ENCODE measurements at places on chromosomes 1 and 21. TPM values are rescaled to one million over a fixed set of nuclear protein-coding genes. Genes with fewer than 3 reads are reported as not detected.
A peak's percentile ranks its signal among the peaks of the same experiment; 100 is the strongest.

- no peaks in the 10 kb centered on the region for H3K36me3 ChIP-seq
- no peaks in the 10 kb centered on the region for H3K27me3 ChIP-seq
- DNase-seq = no peak
- H3K4me3 ChIP-seq = no peak overlapping the region
- H3K27ac ChIP-seq = no peak overlapping the region
Observed at GRCh38 chr1:224458996-224459395, 24.4 kb upstream of the WDR26 start.

DNA sequence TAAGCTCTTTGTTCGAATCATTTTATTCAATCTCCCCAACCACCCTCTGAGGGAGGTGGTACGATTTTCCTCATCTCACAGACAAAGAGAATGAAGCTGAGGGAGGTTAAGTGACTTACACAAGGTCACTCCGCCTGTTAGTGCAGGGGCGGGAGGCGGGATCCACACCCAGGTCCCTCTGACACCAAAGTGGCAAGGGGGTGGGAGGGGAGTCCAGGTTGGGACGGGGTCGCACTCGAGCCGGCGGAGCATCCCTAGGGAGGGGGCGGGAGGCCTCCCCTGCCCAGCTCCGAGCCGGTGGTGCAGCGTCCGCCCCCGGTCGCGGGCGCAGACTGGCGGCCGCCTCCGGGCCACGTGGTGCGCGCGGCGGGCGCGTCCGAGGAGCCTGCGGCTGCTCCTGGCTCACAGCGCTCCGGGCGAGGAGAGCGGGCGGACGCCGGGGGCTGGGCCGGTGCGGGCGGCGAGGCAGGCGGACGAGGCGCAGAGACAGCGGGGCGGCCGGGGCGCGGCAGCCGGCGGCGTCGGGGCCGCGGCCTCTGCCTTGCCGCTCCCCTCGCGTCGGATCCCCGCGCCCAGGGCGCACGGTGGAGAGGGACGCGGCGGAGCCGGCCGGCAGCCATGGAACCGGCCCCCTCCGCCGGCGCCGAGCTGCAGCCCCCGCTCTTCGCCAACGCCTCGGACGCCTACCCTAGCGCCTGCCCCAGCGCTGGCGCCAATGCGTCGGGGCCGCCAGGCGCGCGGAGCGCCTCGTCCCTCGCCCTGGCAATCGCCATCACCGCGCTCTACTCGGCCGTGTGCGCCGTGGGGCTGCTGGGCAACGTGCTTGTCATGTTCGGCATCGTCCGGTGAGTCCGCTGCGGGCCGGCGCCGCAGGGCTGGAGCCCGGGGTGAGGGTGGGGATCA is at the start of gene OPRD1:
Gene OPRD1, plus strand, starts transcription at position 405 of the 903 bp plus-strand sequence. Its CDS starts 214 bp downstream, at position 619.
- no peak for DNase-seq
- H3K4me1 ChIP-seq = no peaks in the 10 kb centered on the region
- H3K27ac ChIP-seq = no peak within 1 kb of the TSS
- H3K36me3 ChIP-seq = no peaks in the 10 kb centered on the region
- H3K4me3 ChIP-seq = no peak within 1 kb of the TSS
- H3K27me3 ChIP-seq = no peaks in the 10 kb centered on the region

The NLRP3 gene
- total RNA-seq = 1.6 TPM

DNA sequence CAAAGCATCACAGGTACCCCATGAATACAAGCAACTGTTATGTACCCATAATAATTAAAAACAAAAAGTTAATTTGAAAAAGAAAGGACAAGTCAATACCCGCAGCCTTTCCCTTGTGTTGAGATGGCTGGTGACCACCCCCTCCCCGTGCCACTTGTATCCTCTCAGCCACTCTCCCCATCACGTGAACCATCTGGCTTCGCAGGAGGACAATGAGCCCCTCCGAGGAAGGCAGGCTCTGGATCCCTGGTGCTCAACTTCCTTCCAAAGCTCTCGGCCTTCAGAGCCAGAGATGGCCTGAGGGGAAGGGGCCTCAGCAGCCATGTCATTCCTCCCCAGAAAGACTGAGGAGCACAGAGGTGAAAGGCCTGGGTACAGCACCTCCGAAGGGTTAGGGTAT is 120.4 kb upstream of the RAB4A start:
- H3K4me1 ChIP-seq = peaks cover 14% of the 10 kb centered on the region
- no peaks in the 10 kb centered on the region for H3K36me3 ChIP-seq
- H3K4me3 ChIP-seq = no peak overlapping the region
- no peaks in the 10 kb centered on the region for H3K27me3 ChIP-seq
- DNase-seq = no peak

- no peaks in the 10 kb centered on the region for H3K36me3 ChIP-seq
- no peak for DNase-seq
- H3K4me1 ChIP-seq = no peaks in the 10 kb centered on the region
- H3K27me3 ChIP-seq = no peaks in the 10 kb centered on the region
- no peak overlapping the region for H3K4me3 ChIP-seq
- H3K27ac ChIP-seq = no peak overlapping the region
Observed at GRCh38 chr21:23936991-23937390, 1670.3 kb downstream of the MRPL39 start.

The OLFML3 gene
- 9.9 TPM for total RNA-seq

The NBPF20 gene
- total RNA-seq = 3.6 TPM

DNA sequence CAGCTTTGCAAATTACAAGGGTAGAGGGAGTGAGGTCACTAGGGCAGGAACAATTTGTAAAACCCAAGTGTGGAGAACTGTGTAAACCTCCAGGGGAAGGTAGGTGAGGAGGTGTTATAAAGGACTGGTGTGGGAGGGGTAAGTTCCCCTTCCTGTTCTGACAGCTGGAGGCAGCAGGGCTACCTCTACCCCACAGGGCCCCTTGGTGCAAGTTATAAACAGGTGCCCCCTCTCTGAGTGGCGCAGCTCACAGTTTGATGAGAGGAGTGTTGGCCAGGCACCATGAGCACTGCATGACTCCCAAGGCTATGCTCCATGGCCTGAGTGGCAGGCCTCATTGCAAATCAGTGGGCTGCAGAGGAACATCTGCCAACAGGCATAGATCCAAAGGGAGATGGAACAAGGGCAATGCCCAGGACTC is 41.0 kb downstream of the MFSD2A start:
- no peak overlapping the region for H3K4me3 ChIP-seq
- no peaks in the 10 kb centered on the region for H3K27me3 ChIP-seq
- H3K27ac ChIP-seq = no peak overlapping the region
- no peaks in the 10 kb centered on the region for H3K36me3 ChIP-seq
- DNase-seq = no peak

DNA sequence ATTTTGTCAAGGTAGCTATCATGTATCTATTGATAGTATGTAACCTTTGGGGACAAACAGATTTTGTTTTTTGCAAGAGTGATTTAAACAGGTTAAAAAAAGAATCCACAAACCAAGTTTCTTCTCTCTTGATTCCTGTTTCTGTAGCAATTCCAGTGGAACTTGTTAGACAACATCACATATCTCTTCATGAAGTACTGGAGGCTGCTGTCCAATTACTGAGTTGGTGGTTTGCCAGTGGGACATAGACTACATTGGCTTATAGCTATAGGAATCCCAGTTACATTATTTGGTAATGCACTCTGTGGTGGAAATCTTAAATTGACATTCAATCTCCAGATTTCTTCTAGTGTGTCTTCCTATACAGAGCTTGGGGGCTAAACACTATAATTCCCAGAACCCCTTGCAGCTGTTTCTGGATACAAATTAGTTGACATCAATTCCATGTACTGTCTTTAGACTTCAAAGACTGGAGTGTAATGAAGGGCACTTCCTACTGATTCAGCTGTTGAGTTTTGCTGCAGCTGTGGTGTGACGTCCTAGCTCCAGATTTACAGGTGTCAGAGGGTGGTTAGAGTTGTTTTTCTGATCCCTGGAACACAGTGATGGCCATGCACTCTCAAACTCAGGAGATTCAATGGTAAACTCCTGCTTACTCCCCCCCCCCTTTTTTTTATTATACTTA is 29.4 kb upstream of the GCLM start:
- H3K36me3 ChIP-seq = no peaks in the 10 kb centered on the region
- no peaks in the 10 kb centered on the region for H3K27me3 ChIP-seq
- DNase-seq = no peak
- no peak overlapping the region for H3K4me3 ChIP-seq
- H3K27ac ChIP-seq = no peak overlapping the region

DNA sequence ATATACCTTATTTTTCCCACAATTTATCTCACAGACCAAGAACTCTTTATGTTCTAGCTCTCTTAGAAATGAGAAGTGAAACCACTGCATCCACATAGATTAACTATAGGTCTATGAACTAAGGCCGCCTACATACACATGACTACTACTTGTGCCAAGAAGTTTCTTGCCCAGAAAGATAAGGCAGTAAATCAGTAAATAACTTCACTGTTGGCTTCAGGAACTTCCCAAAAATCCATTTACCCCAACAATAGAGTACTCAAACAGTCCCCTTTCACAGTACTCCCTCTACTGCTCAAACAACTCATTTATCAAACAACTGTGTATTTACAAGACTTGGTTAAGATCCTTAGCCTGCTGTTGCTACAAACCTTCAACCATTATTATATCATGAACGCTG is 96.5 kb downstream of the NME7 start:
- H3K4me1 ChIP-seq = no peaks in the 10 kb centered on the region
- H3K4me3 ChIP-seq = no peak overlapping the region
- H3K27me3 ChIP-seq = no peaks in the 10 kb centered on the region
- no peak for DNase-seq

DNA sequence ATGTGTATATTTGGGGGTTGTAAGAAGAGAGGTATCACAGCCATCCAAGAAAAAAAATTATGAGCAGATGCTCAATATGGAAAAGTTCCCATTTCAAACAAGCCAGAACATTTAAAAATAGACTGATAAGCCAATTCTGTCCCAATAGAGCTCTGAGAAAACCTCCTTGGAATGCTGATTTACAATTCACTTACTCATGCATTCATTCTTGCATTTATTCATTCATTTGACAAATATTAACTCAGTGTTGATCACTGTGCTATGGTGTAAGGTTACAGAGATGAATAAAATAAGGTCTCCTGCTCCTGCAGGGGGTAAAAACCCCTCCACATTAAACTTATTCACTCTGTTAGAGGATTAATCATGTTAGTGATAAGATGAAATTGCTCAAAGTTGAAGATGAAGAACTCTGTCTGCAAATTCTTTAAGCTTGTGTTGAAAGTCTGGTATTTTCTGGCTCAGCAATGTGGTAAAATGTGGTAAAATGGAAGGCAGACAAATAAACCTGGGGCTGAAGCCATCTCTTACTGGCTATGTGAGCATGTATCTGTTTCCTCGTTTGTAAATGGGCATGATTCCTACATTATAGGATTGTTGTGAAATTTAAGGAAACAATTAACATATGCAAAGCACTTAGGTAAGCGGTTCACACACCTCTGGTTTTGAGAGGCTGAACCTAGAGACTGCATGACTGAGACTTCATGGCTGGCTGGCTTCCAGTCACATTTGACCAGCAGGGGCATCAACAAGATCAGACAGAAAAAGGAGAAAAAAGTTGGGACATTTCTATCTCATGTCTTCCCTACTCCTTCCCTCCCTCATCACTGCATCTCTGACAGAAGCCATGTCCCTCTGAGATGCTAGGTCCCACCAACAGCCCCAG is 45.0 kb upstream of the DAB1 start:
- H3K4me1 ChIP-seq = no peaks in the 10 kb centered on the region
- no peak overlapping the region for H3K27ac ChIP-seq
- H3K27me3 ChIP-seq = no peaks in the 10 kb centered on the region
- H3K36me3 ChIP-seq = no peaks in the 10 kb centered on the region

The LAMC2 gene
- 3.6 TPM for total RNA-seq

The PCAT6 gene
- not detected for total RNA-seq

DNA sequence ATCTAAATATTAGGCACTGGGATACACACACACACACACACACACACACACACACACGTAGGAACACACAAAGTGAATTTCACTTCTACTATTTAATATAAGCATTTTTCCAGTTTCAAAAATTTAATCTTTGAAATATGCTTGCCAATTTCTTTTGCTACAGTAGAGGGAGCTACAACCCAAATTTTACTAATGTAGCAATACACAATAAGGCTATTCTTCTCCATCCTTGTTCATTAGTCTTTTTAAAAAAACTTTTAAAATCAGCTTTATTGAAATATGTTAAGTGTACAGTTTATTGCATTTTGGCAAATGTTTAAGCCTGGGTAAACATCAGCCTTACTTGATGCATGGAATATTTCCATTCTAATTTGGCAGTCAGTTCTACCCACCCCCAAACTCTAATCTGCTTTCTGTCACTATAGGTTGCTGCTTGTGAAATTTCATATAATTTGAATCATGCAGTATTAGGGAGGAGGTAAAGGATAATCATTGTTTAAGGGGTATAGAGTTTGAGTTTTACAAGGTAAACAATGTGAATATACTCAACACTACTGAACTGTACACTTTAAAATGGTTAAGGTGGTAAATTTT is 93.0 kb upstream of the TENT5C start:
- H3K27me3 ChIP-seq = no peaks in the 10 kb centered on the region
- H3K27ac ChIP-seq = no peak overlapping the region
- H3K4me3 ChIP-seq = no peak overlapping the region
- DNase-seq = no peak

The PRRX1 gene
- 8.0 TPM for total RNA-seq

DNA sequence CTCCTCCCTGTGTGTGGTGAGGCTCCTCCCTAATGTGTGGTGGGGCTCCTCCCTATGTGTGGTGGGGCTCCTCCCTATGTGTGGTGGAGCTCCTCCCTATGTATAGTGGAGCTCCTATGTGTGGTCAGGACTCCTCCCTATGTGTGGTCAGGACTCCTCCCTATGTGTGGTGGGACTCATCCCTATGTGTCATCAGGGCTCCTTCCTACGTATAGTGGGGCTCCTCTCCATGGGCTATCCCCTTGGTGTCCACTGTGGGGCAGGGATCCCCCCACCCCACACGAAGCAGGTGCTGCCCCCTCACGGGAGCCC is 29.6 kb downstream of the PRSS38 start:
- no peaks in the 10 kb centered on the region for H3K4me1 ChIP-seq
- H3K27me3 ChIP-seq = no peaks in the 10 kb centered on the region
- H3K4me3 ChIP-seq = no peak overlapping the region
- no peak overlapping the region for H3K27ac ChIP-seq

The FCN3 gene
- 1.3 TPM for total RNA-seq

DNA sequence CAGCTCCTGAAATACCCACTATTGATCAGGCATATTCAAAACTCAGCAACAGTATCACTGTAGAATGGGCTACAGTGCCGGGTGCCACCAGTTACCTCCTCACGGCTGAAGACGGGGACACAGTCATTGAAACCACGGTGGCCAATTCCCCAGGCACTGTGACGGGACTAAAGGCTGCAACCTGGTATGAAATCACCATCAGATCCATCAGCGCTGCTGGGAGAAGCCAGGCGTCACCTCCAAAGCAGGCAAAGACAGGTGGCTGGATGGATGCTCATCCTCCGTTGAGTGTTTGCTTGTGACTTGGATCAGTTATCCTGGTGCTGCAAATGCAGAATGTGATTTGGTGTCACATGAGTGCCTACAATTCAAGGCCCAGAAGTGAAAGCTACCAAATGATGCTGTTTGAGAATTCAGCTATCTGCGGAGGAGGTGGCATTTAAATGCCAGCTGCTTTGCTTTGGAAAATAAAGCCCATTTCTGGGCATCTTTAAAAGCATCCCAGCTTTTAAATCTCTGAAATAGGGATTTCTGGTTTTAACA is 5.1 kb downstream of the FNDC7 start:
- no peaks in the 10 kb centered on the region for H3K36me3 ChIP-seq
- peaks cover 9% of the 10 kb centered on the region for H3K4me1 ChIP-seq
- no peak for DNase-seq
- no peak overlapping the region for H3K27ac ChIP-seq
- H3K4me3 ChIP-seq = no peak overlapping the region
- H3K27me3 ChIP-seq = no peaks in the 10 kb centered on the region

GRCh38 chr1:43531906-43532584 is 1.4 kb downstream of the PTPRF start:
- H3K27ac ChIP-seq = peak overlapping the region; percentile 94
- peak overlapping the region; percentile 25 for H3K4me3 ChIP-seq
- H3K36me3 ChIP-seq = no peaks in the 10 kb centered on the region
- peaks cover 67% of the 10 kb centered on the region for H3K4me1 ChIP-seq

The CCDC30 gene
- 2.3 TPM for total RNA-seq

The RIPK4 gene
- 18.1 TPM for total RNA-seq

The FHAD1 gene
- total RNA-seq = 4.9 TPM

The WNT4 gene
- 0.52 TPM for total RNA-seq

Data from body of pancreas (tissue), 4 donors.